ENCODE measurements at places on chromosomes 12 and 14.

DNA sequence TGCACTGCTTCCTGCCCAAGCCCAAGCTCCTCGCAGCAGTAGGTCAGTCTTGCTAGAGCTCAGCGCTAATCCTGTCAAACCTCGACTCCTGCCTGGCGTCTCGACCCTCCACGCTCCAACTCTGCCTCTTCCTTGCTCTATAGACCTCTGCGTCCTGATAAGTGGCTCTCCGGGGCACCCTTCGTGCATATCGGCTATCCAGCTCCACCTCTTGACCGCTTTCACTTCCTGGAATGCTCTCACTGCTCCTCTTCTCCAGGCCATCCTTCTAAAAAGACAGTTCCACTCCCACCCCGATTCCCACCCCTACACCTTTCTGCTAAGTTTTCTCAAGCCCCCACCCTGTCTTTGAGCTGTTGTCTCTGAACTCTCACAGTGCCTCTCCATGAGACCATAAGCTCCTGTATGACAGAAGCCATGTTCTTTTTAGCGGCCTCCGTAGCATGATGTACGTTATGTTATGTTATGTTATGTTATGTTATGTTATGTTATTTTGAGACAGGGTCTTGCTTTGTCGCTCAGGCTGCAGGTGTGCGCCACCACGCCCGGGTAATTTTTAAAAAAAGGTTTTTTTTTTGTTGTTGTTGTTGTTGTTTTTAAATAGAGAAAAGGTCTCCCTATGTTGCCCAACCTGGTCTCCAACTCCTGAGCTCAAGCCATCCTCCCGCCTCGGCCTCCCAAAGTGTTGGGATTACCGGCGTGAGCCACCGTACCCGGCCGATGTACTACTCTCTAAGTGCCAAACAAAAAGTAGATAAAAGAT lies 601 bp downstream of the COX14 start:
- DNase-seq: peak; percentile 51

- no peak for DNase-seq
Measured at GRCh38 chr14:103600503-103600902, 28.5 kb upstream of the KLC1 start.

- DNase-seq: no peak
Measured at GRCh38 chr14:96149131-96149530, 55.5 kb upstream of the BDKRB2 start.

DNA sequence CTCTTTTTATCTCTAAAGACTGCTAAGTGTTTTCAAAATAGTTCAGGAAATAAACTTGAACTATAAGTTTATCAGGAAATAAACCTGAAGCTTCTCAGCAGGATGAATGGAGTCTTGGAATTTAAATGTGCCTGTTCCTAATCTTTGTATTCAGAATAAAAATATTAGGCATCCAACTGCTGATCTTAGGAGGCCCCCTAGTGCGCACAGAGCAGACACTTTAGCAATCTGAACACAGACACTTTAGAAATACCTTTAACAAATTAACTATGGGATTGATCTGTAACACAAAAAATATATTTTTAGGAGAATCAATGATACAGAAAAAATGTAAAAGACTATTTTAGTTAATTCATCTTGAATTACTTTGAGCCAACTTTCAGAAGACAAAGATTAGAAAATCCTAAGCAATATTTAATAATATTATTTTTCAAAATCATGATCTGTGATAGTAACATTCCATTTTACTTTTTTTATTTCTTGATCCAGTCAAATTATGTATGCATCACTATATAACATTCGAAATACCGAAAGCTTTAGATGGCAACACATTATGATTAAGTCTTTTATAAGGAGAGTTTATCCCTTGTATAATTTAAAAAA lies 80.9 kb downstream of the SLC41A2 start:
- DNase-seq: no peak

DNA sequence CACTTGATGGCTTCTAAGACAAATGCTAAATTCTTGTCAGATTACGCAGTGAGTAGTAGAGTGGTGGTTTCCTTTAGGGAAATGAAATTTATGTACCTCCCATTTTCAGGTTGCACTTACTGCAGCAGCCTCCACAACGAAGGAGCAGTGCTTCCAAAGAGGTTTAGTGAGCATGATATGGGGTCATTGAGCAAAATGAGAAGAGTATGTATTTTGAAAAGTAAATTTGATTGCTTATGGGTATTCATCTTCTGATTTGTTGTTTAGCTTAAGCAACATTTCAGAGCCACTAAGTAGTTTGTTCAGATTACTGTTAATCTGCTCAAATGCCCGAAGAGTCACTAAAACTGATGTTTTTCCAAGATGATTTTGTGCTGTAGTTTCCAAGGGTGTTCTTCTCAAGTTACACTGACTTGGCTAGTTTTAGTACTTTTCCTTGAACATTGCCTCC lies 493.6 kb downstream of the PCNX1 start:
- peak; percentile 65 for DNase-seq

DNA sequence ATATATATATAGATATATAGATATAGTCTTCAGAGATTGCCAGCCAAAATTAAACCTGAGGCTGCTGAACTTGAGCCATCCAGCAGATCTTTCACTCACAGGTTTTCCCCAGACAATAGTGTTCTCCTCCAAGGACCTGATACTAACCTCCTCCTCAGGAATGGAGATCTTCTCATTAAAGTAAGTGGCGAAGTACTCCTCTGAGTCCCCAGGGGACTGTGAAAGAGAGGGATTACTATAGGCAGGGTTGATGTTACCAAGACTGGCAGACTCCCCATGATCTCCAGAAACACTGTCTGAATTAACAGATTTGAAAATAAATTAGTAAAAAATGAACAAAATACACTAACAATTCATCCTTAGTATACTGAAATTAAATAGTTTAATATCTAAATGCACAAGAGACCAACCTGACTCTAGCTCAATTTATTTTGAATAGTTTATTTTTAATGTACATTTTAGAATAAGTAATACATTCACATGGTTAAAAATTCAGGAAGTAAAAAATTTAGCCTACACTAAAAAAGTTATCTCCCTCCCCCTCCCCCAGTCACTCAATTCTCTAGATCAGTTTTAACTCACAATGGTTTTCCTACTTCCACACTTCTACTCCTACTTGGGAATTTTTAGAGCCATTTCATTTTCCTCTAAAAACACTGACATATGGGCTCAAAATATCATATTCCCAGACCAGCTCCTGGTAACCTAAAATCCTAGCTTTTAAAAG lies 17.7 kb downstream of the SLC11A2 start:
- no peak for DNase-seq

GRCh38 chr12:7434670-7435069 lies 9.3 kb downstream of the CD163L1 start:
- no peak for DNase-seq

DNA sequence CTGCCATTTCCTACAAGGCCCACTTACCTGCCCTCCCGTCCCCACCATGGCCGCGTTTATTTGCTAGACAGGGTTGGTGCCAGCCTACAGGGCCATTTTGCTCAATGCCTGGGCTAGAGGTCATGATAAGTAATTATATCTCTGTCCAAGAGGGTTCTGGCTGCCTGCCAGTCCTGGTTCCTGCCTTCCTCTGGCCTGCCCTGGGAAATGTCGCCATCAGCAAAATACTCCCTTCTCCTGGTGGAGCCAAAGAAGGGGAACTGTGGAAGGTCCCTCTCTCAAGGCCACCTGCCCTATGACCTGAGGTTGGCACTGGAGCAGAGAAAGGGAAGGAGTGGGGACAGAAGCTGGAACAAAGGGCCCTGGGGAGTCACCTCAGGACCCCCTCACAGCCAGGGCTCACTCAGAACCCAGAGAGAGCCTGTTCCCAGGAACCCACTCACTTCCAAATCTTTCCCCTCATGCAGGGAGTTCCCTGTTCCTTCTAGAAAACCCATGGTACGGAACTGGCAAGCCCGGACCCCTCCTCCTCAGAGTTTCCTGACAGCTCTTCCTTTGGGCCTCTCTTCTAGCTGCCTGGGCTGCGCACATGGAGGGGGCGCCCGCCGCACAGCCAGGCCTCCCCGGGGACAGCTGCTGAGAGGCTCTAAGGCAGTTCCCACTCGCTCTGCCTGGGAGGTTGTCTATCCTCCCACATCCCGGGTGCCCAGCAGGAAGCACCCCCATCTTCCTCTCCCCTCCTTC lies 280.5 kb downstream of the DPF3 start:
- peak; percentile 78 for DNase-seq

GRCh38 chr12:95953000-95953399 lies 9.9 kb downstream of the AMDHD1 start:
- no peak for DNase-seq

GRCh38 chr12:16622338-16622737 lies 16.4 kb upstream of the LMO3 start:
- DNase-seq: no peak

- DNase-seq: peak; percentile 12
Measured at GRCh38 chr14:64465831-64466554, 694 bp downstream of the AKAP5 start.

DNA sequence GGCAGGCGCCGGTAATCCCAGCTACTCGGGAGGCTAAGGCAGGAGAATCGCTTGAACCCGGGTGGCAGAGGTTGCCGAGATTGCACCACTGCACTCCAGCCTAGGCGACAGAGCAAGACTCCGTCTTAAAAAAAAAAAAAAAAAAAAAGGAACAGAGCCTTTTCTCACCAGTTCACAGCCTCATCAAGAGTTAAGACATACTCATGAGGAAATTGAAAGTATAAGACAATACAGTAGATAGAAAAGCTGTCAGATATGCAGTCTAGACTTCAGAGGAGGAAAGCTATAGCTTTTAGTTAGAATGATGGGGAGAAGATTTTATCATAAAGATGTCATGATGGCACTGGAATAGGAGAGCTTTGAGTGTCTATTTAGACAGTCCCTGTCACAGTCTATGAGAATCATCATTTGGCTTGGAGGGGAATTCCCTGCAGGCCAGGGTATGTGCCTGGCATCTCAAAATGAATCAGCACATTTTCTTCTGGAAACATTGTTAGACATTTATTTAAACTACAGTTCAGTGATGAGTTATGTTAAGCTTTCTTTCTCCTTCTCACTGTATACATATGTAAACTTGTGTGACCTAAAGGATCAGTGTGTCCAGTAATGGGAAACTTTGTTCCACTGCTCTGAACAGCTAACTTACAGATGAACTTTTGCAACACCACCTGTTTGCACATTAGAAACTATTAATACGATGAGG lies 2.9 kb upstream of the RAB35 start:
- DNase-seq: peak; percentile 76

DNA sequence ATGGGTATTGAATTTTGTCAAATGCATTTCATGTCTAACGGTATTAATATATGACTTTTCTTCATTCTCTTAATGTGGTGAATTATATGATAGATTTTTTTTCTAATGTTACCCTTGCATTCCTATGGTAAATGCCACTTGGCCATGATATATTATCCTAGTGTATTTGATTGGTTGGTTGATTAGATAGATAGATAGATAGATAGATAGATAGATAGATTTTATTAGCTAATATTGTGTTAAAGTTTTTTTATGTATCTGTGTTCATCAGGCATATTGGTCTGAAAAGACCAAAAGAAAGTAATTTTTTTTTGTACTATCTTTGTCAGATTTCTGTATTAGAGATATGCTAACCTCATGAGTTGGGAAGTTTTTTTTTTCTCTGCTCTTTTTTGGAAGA lies 124.6 kb downstream of the TGFB3 start:
- no peak for DNase-seq

DNA sequence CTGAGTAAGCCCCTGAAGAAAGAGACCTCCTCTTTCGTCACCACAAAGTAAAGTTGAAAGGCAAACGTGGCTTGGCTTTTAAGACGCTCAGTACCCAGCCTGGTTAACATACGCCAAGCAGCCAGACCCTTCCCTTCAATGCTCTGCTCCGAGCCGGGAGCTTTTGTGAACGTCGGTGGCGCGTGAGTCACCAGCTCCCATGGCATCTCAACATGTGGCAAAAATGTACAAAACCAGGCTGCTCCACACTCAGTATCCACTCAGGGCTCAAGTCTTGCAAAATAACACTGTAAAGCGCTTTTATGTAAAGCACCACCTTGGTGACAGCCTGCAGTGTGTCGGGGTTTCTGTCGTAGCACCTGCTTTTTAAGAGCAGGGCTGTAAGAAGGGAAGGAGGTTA lies 89.0 kb downstream of the SETD3 start:
- DNase-seq: no peak

DNA sequence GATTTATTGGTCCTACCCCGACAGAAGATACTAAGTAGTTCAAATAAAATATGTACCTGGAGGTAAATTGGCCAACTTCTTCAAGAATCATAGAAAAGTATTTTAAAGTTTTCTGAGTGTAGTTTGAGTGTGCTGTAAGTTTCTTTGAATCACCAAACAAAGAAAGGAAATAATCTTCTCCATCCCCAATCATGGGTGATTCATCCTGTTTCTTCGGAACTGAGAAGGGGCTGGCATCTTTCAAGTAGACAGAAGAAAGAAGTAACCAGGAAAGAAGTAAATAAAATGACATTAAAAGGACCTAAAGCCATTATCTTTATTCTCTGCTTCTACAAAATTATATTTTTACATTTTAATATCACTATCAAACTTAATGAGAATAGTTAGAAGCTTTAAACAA lies 6.8 kb downstream of the LMNTD1 start:
- no peak for DNase-seq

DNA sequence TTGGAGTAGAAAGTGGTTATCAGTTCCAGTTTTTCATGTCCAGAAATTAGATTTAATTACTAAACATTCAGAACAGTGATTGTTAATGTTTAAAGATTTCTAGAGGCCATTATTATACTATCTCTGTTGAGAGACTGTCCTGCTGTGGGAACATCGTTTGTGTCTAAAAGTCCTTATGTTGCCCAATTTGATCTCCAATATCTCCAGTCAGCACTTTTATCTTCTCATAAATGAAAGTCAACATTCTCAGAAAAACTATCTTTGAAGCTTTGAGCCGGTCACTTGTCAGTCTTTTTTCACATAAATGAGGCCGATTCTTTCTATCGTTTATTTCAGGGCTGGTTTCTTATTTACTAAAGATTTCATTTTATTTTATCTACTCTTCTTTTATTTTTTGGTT lies 90.8 kb upstream of the NPAS3 start:
- no peak for DNase-seq

- DNase-seq: peak; percentile 64
Measured at GRCh38 chr12:51898937-51899336, 8.4 kb upstream of the ACVRL1 start.

- no peak for DNase-seq
Measured at GRCh38 chr12:75856235-75856634, 175.3 kb downstream of the PHLDA1 start.

- DNase-seq: no peak
Measured at GRCh38 chr14:33098016-33098415, 159.3 kb downstream of the NPAS3 start.

DNA sequence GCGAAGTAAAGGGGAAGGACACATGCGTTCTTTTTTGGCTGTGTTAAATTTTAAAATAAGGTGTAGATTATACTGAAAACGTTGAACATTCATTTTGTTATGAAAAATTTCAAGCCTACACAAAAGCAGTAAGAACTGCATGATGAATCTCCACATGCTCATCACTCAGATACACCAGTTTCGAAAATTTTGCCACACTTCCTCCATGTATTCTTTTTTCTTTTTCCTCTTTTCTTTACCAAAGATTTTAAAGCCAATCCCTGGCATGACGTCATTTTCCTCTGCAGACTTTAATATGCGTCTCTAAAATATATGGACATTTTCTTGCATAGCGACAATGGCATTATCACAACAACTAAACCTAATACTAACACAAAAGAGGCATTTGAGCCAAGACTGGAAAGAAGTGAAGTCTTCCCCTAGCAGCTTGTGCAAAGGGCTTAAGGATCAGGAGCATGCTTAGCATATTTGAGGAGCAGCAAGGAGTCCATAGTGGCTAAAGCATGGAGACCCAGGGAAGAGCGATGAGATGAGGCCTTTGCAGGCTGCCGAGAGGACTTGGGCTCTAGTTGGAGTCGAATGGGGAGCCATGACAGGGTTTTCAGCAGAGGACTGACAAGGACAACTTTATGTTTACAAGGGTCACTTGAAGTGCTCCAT lies 111.9 kb downstream of the ERC1 start:
- peak; percentile 65 for DNase-seq

Measured in suppressor macrophage treated with lipopolysaccharide for 1 hour (primary cell).